ENCODE measurements at places on chromosomes 4 and X.

DNA sequence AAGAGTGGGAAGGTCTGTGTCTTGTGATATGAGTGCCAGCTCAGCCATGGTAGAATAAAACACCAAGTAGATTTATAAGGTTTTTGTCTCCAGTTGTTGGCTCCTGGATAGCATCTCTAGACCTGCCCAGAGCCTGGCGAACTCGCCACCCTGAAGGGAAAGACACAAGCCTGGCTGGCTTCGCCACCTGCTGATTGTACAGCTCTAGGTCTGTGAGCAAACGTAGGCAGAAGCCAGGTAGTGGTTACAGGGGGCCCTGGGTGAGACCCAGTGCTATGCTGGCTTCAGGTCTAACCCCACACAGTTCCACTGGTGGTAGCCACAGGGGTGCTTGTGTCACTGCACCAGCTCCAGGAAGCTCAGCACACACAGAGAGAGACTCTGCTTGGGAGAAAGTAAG, 100.5 kb downstream of the BLTP1 start:
- DNase-seq = no peak

- no peak for DNase-seq
These were observed 260.0 kb downstream of the GLUD2 start for GRCh38 chrX:121307449-121307848.

DNA sequence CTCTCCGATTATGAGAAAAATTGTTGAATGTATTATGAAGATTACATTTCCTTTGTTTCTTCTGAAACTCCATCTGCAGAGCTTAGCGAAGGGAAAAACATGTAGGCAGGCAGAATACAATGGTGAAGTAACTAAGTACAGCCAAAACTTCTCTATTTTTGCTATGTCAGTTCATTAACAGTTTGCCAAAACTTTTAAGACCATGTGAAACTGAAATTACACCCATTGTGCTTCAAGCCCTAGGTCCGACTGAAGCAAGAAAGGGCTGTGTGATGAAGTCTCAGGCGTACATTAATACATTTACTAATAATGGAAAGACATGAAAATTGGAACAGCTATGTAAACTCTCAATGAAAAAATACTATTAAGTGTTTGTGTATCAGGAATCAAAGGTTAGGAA, 398.0 kb downstream of the MAPK10 start:
- DNase-seq = no peak

DNA sequence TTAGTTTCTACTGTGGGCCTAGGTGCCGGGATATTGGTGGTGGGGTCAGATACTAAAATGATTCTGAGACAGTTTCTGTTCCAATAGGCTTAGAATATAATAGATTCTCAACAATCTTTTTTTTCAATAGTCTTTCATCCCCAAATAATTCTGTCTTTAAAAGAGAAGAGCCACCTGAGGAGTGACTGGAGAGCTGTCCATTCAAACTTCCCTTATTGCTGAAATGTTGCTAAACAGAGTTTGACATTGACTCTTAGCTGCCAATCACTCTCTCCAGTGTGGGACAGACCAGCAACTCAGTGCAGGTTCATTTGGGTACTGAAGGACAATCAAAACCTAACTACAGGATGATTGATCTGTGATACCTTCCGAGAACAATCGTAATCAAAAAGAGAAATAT, 12.4 kb upstream of the ADH7 start:
- DNase-seq = no peak

DNA sequence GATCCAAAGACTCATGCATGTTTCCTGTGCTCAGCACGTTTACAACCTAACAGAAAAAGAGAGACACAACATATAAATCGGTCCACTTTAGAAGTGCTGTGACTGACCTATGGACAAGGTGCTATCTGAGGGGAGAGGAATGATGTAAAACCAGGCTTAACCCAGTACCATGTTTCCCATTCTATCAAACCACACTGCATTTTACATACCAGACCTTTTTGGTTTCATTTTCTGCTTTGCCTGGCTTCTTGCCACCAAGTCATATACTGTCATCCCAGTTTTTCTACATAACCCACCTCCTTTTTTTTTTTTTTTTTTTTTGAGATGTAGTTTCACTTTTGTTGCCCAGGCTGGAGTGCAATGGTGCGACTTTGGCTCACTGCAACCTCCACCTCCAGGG, 82.2 kb downstream of the KLF8 start:
- no peak for DNase-seq

- DNase-seq = no peak
These were observed 26.9 kb upstream of the PPP2R3B start for GRCh38 chrX:413322-414201.

- no peak for DNase-seq
These were observed 11.6 kb downstream of the PLAC1 start for GRCh38 chrX:134646691-134647090.

- no peak for DNase-seq
These were observed 80.3 kb upstream of the NEIL3 start for GRCh38 chr4:177229331-177229730.

- DNase-seq = no peak
These were observed 3.8 kb upstream of the MMGT1 start for GRCh38 chrX:135977611-135978010.

DNA sequence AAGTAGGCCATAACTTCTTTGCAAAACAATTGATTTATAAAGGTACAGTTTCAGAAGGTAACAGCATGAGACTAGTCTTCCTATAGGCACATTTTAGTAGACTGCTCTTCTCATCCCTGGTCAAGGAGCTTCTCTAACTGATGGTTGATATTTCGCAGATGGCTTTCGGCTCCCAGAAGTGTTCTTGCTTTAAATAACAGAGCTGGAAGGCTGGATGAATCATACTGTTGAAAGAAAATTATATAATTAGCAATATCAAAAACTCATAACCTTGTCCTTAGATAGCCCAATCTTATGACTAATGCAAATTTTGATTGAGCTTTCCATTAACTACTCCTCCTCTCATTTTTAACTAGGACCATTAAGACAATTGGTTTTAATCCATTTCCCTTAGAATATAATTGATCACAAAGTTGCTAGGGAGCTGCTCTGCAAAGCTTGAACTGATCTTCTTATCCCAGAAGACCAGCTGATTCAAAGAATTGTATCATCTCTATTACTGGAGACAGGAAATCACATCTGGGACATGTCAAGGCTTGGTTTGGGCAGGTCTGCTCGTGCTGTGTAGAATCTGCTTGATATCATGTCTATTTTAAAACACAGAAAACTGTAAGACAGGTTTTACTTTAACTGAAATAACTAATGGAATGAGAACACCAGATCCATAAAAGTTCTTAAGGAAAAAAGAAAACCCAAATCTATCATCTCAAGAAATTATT, 38.6 kb downstream of the CENPU start:
- no peak for DNase-seq

- no peak for DNase-seq
These were observed 64.5 kb downstream of the STX18 start for GRCh38 chr4:4477391-4477790.

DNA sequence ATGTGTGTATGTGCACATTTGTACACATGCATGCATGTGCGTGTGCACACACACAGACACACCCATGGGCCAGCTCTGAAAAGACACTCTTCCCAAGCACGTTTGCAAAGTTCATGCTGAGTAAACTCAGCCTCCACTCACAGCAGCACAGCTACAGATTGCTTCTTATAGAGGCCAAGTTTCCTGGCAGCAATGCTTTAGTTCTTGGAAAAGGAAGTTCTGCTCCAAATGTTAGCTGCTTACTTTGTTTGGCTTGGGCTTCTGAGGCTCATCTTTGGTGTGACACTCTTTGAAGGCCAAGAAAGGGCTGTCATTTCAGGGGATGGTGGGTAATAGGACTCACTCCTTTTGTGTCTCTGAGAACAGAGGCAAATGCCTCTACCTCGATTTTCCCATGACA, 6.6 kb downstream of the PLP1 start:
- DNase-seq = no peak

DNA sequence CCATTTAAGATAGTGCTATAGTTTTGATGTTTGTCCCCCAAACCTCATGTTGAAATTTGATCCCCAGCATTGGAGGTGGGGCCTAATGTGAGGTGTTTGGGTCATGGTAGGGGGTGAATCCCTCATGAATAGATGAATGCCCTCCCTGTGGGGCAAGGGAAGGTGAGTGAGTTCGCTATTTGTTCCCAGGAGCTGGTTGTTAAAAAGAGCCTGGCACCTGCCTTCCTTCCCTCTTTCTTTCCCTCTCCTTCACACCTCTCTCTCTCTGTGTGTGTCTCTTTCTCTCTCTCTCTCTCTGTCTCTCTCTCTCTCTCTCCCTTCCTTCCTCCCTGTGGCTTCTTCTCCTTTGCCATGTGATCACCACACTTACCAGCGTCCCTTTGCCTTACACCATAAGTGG, 160.7 kb downstream of the AASDH start:
- no peak for DNase-seq

DNA sequence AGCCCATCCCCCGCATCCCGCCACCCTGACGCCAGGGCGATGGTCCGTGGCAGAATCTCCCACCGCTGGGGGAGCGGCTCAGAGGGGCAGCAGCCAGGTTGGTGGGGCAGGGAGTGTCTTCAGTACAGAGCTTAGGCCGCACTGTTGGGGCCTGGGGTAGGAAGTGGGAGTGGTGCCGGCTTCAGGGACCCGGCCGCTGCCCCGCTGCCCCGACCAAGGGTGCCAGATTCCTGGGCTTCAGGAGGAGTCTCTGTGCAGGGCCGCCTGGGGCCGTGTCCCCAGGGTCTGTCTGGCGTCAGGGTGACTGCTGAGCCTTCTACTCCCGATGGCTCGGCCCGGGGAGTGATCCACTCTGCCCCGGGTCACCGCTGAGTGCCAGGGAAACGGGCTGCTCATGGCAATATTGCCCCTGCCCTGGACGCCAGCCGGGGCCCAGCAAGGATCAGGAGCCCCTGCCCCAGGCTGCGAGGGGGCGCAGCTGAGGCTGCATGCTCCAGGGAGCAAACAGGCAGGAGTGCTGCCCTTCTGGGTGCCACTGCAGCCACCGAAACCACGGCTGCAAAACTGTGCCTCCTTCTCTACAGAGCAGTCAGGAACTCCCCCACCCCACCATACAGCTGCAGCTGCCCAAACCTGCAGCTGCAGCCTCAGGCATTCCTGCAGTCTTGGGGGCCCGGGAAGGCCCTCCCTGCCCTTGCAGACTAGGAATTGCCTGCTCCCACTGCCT, 1206.1 kb downstream of the ARAP2 start:
- no peak for DNase-seq

DNA sequence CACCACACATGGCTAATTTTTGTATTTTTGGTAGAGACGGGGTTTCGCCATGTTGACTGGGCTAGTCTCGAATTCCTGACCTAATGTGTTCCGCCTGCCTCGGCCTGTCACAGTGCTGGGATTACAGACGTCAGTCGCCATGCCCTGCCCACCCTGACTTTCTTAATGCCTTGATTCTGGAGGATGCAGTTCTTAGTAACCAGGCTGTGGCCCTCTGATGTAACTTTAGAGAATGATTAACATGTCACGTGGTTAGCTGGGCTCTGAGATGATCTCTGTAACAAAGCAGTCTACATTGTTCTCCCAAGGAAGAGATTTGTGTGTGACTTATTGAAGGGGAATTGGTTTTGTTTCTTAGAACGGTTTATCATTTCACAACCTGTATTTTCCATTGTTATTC, 30.6 kb downstream of the ANK2 start:
- no peak for DNase-seq

GRCh38 chr4:130808492-130808891, 1712.5 kb downstream of the C4orf33 start:
- no peak for DNase-seq

DNA sequence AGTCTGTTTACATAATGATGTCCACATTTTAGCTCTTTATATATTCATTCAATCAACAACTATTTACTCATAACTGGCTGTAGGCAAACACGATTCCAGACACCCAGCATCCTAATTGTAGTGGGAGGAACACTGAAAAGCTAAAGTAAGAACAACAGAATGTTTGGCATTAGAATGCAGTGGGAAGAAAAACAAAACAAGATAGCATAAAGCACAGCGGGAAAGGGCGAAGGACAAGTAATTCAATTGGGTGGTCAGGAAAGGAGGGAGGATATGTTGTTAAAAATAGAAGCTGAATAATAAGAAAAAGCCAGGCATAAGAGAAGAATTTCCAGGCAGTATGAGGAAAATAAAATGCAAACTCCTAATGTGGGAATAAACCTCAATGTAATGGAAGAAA, 189.5 kb upstream of the FAT4 start:
- DNase-seq = peak; percentile 37

DNA sequence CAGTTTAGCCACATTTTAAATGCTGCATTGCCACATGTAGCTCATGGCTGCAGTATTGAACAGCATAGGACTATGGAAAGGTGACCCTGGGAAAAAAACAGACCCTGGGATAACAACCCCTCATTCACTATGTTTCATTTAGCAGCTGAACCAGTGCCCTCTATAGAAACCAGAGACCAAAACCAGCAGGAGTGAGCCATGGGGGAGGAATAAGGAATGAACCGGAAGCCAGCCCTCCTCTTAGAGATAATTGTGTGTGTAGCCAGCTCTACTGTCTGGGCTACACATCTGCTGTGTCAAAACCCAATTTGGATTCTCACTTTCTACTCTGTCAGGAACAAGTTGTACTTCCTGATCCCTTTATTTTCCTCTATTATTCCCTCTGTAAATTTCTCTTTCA, 158.5 kb upstream of the S100G start:
- DNase-seq = no peak

GRCh38 chr4:3352505-3352904, 59.7 kb downstream of the RGS12 start:
- no peak for DNase-seq

- DNase-seq = no peak
These were observed 39.3 kb downstream of the ATP2B3 start for GRCh38 chrX:153556767-153557166.

- no peak for DNase-seq
These were observed 177.4 kb downstream of the COL25A1 start for GRCh38 chr4:109125084-109125483.

DNA sequence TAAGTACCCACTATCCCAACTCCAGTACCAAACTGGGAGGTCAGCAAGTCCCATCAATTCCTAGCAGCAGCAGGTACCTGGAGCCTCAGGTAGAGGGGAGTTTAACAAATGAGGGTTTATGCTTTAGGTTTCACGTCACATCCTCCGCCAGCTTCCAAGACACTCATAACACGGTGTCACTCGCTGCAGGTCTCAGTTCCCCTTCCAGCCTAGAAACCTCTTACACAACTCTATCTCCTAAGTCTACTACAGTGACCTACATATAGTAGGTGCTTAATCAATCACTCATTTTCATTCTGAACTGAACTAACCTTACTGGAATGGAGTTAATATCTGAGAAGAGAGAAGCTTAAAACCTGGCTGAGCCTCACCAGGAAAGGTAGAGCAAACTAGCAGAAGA, 96.0 kb downstream of the EFHC2 start:
- DNase-seq = no peak

DNA sequence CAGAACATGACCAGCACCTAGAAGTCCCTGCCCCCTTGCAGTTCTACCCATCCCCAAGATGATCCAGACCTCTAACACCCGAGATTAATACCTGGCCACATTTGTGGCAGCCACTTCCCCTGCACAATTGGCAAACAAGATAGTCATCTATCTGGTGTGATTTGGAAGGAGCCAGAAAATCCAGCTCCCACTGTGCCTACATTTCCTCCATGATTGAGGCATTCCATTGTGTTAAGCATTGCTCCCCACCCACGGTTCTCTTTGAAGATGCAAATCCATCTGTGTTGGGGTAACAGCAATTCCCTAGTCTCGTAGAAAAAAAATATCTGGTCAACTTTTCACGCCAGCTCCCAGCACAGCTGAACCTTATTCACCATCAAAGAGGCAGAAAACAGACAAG, 405.0 kb downstream of the BCOR start:
- no peak for DNase-seq

- no peak for DNase-seq
These were observed 220.4 kb downstream of the SPRY1 start for GRCh38 chr4:123616951-123617461.

All from brain pericyte (primary cell).